ENCODE measurements at places on chromosomes 3 and 15.

DNA sequence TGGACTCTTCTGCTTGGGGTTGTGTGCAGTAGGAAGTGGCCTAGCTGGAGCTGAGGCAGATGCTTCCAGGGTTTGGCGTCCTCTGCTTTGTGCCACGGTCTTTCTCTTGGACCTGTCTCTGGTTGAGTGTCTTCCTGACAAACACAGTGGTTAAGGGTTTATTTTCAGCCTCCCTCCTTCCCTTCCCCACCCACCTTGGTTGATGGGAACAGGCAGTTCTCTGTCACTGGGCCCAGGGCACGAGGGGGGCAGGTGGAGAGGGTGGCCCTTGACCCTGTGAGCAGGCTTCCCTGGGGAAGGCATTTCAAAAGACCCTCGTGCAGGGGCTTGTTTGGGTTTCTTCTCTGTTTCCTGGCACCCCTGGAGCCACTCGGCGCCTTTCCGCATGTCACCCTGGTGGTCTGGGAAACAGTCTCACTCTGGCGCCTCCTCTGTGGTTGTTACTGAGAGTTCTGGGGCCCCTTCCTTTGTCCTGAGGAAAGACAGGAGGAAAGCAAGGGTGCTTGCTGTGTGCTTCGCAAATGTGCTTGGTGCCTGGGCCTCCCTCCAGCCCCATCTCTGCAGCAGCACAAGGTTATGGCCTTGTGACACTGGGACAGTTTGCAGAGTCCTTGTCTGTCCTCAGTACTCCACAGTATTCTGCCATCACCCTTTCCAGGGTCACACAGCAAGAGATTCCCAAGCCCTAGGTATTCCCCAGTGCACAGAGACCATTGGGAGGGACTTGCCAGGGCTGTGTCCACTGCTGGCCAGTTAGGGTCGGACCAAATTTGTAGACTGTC lies 10.3 kb upstream of the STAB1 start:
- no peak for DNase-seq

DNA sequence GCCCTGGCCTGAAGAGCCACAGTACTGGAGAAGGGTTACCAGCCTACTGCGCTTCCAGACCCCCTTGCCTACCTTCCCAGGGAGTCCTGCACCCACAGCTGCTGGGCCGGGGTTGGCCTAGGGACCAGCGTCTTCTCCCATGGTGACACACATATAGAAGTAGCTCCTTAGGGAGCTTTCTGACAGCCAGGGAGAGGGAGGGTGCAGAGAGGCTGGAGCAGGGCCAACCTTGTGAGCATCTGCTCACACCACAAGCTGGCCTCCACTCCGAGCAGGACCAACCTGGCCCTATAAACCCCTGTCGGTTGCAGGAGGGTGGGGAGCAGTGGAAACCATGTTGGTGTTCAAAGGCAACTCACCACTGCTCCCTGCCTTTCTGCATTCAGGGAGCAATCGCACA lies 35.2 kb downstream of the SRPRB start:
- DNase-seq = no peak

DNA sequence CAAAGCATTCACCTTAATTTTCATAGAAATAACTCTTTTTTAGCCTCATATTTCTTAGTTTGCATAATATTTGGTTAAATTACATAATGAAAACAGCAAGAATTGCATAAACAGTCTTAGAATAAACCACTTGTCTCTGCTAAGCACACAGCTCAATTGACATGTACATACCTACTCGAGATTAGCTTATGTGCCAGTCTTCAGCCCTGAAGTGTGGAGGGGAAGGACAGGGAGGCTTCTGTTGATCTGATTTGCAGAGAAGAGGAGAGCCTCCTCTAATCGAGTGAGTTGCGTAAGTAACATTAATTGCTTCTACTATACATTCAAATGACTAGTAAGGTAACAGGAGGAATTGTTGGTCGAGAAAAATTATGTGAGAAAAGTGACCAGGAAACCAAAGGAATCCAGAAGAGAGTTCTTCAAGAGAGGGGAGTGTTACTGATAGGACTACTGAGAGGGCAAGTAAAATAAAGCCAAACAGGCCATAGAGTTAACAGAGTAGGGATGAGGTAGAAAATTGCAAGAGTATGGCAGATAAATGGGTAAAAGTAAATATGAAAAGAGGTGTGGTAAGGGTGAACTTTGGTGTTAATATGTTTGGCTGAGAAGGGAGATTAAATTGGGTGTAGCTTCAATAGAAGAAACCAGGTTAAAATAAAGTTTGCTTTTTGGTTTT lies 7.1 kb upstream of the GOLIM4 start:
- no peak for DNase-seq

DNA sequence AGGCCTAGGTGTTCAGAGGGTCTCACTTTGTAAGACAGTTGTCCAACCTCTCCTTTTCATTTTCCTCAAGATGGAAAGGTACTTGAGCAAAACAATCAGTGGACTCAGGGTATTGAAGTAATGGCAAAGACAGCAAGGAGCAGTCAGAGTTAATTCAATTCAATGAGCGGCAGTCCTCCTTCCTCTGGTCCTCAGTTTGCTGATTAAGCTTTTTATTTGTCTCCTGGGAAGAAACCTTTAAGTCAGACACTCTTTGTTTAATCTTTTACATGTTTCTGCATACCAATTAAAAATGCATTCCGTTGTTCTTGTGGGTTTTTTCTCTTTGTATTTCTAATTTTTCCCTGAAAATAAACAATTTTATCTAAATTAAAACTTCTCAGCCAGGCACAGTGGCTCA lies 18.9 kb upstream of the ALDH1L1 start:
- no peak for DNase-seq

DNA sequence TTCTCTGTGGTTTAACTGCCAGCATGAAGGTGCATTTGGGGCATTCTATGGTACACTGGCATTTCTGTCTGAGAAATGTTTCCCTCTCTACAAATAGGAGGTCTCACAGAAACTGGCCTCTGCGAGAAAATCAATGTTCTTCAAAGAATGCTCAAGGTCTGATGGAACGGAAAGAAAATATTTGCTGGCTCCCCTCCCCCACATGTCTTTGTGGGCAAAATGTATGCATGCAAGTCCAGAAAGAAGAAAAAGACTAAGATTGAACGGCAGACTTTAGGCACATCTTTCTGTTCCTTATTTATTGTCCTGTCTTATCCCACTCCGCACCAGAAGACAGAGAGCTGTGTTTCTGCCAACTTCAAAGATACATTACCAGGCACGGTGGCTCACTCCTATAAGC lies 83.9 kb upstream of the PSMD6 start:
- no peak for DNase-seq

DNA sequence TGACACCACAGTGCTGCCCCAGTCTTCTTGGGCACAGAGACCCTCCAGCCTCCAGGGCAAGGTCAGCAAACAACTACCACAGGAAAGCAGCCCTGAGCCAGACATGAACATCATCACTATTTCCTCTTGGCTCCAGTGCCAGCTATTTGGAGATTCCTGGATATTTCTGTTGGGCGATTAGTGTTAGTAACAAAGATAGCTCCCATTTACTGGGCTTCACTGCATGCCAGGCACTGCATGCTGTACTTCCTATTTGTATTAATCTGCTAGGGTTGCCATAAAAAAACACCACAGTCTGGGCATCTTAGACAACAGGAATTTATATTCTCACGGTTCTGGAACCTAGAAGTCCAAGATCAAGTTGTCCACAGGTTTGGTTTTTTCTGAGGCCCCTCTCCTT lies 255.1 kb upstream of the STT3B start:
- no peak for DNase-seq

- DNase-seq = no peak
Observed at GRCh38 chr15:69107025-69107620, 53.3 kb upstream of the GLCE start.

GRCh38 chr3:76550522-76551201 lies 489.2 kb upstream of the ROBO2 start:
- no peak for DNase-seq

DNA sequence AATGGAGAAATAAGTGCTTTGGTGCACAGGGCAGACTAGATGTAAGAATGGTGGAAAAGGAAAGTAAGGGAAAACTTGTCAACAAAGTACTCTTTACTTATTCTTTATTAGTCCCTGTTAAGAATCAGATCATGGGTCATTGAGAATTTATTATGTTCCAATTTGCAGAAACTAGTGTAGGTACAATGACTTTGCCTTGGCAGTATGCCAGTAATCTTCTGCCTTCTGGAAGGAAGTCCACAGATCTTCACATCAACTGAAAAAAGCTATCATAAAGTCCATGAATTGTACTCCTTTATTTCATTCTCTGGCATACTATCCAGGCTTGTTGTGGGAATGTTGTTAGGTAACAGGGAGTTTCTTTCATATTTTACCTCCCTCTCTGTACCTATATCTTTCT lies 88.2 kb upstream of the FLNB start:
- DNase-seq = no peak

DNA sequence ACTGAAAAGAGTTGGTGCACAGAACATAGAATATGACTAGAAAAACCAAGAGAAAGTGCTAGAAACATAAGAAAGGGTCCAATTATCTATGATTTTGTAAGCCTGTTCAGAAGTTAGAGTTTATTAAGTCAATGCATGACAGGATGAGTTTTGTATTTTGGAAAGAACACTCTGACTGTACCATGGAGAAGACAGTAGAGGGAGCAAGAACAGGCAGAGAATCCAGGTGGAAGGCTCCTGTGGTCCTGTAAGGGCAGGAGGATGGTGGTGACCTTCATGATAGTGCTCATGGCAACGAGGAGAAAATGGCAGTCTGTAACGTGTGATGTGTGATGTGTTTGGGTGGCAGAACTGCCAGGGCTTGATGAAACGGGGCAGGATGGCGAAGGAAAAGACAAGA lies 249.1 kb downstream of the CTNNB1 start:
- no peak for DNase-seq

DNA sequence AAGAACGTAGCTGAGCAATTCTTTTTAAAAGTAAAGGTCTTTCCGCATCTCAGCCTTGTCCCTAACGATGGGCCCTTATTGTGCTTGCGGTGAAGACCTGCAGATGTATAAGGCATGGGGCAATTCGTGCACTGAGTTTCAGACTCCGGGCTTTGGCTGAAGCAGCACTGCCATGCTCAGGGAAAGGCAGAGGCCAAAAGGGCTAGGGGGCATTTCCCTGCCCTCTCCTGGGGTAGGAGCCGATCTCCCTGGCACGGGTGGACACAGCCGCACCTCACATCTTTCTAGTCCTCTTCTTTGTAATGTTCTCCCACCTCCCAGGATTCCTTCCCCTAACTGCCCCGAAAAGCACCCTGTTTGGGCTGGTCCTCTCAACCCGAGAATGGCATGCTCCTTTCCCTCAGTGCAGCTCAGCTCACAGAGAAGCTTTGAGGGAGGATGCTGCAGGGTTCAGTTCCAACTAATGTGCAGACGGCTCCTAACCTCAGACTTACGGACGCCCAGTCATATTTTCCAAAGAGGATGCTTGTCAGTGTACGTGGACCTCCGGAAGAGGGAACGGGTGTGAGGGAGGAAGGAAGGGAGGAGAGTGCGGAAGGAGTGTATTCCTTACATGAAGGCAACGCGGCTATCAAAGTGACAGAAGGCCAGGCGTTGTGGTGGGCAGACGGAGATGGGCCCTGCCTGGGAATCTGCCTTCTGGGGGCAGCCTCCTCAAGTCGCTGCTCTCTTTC lies 61.2 kb downstream of the SYNM start:
- DNase-seq = no peak

DNA sequence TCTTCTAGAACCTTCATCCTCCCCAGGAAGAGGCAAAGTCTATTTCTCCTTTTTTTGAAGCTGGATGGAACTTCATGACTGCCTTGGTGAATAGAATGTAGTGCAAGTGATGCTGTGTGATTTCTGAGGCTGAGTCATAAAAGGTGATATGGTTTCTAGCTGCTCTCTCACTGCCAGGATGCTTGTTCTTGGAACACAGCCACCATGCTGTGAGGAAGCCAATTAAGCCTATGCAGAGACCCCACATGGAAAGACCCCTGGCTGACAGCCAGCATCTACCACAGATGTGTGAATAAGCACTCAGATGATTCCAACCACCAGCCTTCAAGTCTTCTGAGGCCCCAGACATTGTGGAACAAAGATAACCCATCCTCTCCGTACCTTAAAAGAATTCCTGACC lies 57.0 kb downstream of the ISL2 start:
- no peak for DNase-seq

DNA sequence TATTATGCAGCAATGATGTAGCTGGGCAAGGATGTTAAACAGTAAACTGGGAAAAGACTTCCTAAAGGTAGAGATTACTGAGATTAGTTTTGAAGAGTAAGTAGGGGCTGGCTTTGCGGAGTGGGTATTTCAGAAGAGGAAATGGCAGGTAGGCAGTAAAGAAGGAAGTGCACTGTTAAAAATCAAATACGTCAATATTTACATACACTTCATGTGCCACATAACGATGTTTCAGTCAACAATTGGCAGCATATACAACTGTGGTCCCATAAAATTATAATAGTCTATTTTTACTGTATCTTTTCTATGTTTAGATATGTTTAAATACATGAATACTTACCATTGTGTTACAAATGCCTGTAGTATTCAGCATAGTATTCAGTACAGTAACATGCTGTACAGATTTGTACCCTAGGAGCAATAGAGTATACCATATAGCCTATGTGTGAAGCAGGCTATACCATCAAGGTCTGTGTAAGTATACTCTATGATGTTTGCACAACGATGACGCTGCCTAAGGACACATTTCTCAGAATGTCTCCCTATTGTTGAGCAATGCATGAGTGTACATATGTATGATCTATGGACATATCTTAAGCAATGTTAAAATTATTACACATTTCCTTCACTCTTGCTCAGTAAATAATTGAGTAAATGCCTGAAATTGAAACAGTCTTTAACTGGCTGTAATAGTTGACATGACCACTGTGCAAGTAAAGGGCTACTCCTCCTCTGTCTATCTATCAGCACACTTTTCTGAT lies 196.7 kb downstream of the ISL2 start:
- no peak for DNase-seq

- no peak for DNase-seq
Observed at GRCh38 chr3:11810276-11810675, 36.4 kb downstream of the TAMM41 start.

DNA sequence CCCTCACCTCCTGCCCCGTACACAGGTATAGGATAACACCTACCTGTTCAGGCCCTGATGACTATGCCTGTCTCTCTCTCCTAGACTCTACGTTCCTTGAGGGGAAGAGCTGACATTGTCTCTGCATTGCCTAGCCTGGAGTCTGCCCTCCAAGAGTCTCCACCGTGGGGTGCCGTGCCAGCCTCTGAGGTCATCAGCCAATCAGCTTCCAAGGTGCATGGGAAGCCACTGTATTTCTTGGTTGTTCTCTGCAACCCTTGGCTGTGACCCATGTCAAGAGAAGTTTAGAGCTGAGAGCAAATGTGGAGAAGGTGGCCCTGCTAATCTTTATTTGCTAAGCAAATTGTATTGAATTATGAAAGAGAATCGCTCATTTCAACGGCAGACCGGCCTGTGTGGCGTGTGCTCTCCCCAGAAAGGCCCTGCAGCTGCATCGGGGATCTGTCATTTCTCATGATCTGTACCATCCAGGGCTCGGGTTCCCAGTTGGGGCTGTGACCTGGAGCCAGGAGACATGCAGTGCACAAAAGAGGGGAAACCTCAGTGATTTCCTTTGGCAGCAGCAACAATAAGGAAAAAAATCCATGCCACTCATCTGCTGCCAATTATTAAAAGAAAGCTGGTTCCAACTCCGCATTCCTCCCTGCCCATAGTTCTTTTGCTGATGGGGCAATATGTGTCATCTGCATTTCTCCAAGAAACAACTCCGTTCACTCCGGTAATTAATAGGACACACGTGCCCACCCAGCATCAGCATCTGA lies 182.2 kb downstream of the MEGF11 start:
- no peak for DNase-seq
